Glomerular endothelial cell (primary cell): ENCODE measurements at places on chromosomes 11 and 22.
A peak's percentile ranks its signal among the peaks of the same experiment; 100 is the strongest.

GRCh38 chr11:64186492-64187165, 658 bp downstream of the STIP1 start:
- no peak for DNase-seq

DNA sequence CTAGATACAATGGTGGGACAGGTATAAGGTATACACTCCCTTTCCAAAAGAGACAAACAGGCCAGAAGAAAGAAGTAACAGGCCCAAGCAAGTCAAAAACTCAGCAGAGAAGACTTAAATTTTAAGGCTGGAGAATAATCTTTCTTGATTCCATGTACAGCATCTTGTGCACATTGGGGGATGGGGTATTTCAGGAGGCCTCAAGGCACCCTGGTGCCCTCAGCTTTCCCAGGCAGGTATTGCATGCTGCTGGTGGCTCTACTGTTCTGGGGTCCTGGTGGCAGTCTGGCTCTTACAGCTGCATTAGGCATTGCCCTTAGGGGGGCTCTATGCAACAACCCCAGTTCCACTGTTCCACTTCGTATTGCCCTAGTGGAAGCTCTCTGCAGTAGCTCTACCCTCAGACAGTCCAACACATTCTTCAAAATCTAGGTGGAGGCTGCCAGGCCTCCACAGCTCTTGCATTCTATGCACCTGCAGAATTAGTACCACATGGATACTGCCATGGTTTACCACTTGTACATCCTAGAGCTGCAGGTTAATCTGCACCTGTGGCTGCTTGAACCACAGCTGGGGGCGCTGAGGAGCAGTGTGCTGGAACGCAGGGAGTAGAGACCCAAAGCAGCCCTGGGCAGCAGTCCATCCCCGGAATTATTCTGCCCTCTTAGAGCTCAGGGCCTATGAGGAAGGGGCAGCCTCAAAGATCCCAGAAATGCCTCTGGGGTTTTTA, 4.2 kb upstream of the CTSC start:
- DNase-seq = no peak

DNA sequence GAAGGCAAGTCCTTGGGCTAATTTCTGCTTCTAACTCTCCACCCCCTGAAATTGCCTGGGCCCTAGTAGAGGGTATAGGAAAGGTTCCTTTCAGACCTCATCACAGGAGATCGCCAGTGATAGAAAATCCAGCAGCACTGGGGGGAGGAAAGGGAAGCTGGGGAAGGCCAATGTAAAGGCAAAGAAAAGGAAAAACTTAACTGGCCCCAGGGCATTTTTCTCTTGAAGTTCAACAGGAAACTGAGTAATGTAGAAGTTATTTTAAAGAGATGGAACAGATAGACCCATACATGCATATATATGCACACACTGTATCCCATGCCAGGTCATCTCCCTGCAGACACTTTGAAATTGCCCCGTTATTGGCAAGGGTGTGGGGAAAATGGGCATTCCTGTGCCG, 134.0 kb downstream of the TRIM44 start:
- DNase-seq = peak; percentile 63

GRCh38 chr11:20599221-20600019, at the start of gene SLC6A5:
Gene SLC6A5 (plus strand): TSS chr11:20599608. CDS start chr11:20599673, 65 bp downstream.
- DNase-seq = no peak

- no peak for DNase-seq
Measured at GRCh38 chr11:132220474-132220873, 850.1 kb downstream of the NTM start.

DNA sequence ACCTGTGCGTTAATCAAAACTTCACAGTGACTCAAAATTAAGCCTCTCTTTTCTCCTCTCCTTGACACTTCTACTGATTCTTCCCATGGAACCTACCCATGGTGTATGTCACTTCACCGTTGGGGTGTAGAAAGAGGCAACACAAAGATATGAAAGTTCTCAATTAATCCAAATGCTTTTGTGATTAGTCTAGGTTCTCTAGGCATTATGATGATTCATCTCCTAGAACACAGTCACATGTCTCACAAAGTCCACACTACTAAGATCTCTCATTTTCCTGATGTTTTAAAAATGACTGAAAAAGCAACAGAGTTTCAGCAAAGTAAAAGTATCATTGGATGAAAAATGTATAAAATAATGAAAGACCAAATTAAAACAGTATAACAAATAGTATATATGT, 13.7 kb upstream of the SCGB2A2 start:
- no peak for DNase-seq

DNA sequence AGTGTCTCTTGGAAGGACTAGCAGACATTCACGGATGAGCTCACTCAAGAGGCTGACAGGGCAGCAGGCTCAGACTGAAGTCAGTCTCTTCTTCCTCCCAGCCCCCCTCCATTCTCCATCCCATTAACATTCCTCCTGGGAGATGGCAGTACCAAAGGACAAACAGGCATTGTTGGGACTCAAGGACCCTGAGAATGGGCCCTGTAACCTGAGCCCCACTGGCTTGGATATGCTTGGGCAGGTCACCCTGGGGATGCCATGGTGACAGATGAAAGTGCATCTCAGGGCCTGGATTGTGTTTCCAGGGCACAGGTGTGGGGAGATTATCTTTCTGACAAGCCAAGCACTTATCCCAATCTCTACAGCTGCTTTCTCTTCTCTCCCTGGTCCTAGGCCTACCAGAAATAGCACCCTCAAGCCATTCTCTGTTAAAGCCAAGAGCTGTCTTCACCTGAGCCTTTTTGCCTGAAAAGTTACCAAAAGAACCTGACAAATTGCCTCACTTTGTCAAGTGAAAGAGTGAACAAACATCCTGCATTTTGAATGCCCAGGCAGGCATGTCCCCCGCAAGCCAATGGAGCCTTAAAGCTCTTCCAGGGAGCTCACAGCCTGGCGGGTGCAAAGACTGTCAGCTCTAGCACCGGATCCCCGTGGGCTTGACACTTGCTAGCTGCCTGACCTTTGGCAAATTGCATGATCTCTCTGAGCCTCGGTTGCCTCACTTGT, 366.0 kb upstream of the NARS2 start:
- DNase-seq = no peak

DNA sequence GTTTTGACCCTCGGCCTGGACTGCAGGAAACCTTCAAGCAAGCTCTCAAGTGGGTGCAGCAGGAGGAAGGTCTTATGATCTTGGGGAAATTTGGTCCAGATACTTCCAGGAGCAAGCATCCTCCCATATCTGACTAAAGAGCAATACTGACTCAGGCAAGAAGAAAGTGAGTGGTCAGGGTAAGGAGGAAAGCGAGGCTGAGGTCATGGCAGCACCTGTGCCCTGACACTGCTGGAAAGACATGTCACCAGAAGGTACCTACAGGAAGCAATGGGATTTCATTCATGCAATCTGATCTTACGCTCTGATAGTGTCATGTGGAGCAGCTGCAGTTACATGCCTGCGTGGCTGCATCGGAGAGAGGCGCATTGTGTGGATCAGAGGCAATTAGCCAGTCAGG, 6.5 kb upstream of the TOP3B start:
- DNase-seq = no peak

- DNase-seq = no peak
Measured at GRCh38 chr22:46636221-46637002, 16.2 kb downstream of the GRAMD4 start.

- DNase-seq = no peak
Measured at GRCh38 chr11:99865951-99866350, 821.1 kb upstream of the ARHGAP42 start.

DNA sequence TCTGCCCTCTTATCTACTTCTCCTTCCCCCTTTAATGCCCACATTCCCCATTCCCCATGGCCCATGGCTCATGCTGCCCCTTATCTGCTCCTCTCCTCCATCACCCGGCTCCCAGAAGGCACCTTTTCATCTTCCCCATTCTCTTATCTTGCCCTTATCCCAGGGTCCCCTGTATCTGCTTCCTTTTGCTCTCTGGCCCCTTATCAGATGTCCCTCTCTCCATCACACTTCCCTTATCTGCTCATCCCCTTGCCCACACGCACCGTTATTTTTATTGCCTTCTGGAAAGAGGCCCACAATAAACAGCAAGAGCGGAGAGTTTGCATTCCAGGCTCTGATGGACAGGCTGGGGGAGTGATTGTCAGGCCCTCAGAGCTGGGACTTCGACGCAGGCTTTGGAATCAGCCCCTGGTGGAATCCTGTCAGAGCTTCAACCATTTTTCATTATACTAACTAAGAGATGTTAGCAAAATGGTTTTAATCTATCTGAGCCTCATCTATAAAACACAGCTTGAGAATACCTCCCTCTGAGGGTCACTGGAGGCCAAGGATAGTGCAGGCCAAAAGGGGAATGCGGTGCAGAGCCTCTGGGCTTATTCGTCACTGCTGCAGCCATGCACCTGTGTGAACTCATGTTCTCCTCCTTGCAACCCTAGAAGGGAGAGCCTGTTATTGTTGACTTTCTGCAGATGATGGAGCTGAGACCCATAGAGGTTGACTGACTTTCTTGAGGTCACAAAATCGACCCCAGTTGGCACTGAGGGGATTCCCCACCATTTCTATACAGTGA, 37.0 kb upstream of the LRRC55 start:
- DNase-seq = no peak

GRCh38 chr11:56783448-56784041, 35.0 kb upstream of the OR9G4 start:
- DNase-seq = peak; percentile 48

DNA sequence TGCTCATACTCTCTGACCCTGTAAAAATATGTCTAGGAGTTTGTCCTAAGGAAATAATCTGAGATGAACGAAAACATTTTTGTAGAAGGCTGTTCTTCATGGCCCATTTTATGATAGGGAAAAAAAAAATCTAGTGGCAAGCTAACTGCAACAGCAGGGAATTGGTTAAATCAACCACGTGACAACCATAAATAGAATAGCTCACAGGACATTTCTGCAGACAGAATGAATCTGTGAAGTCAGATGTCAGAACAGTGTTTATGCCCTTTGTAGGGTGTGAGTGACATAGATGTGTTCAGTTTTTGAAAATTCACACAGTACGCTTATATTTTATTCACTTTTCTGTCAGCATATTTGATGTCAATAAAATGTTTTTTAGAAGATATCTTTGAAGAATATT, 16.1 kb downstream of the ARHGAP1 start:
- no peak for DNase-seq

GRCh38 chr11:44693654-44694119, 33.1 kb upstream of the TSPAN18 start:
- no peak for DNase-seq
